Mammary epithelial cell (primary cell): ENCODE measurements at places on chromosomes 11 and 22. TPM values are rescaled to one million over a fixed set of nuclear protein-coding genes. Genes with fewer than 3 reads are reported as not detected.
A peak's percentile ranks its signal among the peaks of the same experiment; 100 is the strongest.

The RAPSN gene
- 0.32 and 0.99 TPM in 2 replicates for total RNA-seq

DNA sequence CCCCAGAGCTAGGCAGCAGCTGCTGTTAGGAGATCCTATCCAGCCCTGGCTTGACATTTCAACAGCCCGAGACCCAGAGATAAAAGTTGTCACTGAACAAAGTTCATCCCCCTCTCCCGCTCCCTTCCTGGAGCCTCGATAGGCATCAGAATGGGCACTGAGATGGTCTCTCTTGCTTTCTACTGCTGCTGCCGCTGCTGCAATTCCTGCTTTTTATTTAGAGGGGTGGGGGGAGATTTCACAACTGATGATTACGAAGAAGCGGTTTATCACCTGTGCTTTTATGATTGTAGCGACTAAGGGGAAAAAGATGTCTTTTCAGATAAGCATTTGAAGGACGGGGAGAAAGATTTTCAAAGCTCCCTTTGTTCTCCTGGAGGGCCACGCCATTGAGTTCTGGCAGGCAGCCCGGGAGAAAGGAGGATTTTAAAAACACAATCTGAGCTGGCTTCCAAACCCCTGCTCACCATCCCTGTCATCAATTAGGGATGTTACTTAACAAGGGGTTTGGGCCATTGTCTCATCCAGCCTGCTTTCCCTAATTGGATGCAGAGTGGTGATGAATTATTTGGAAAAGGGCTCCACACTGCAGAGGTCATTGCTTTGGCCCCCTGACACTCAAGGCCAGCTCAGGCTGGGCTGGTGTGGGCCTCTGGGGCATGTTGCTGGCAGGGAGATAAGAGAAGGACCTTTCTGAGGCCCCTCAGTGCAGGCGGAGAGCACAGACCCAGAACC lies 344.7 kb downstream of the BUD13 start:
- peak; percentile 40 for DNase-seq

The B4GALNT4 gene
- 7.0 and 16.2 TPM in 2 replicates for total RNA-seq

GRCh38 chr11:107563702-107564101 lies 1.8 kb downstream of the ALKBH8 start:
- DNase-seq = peak; percentile 48

DNA sequence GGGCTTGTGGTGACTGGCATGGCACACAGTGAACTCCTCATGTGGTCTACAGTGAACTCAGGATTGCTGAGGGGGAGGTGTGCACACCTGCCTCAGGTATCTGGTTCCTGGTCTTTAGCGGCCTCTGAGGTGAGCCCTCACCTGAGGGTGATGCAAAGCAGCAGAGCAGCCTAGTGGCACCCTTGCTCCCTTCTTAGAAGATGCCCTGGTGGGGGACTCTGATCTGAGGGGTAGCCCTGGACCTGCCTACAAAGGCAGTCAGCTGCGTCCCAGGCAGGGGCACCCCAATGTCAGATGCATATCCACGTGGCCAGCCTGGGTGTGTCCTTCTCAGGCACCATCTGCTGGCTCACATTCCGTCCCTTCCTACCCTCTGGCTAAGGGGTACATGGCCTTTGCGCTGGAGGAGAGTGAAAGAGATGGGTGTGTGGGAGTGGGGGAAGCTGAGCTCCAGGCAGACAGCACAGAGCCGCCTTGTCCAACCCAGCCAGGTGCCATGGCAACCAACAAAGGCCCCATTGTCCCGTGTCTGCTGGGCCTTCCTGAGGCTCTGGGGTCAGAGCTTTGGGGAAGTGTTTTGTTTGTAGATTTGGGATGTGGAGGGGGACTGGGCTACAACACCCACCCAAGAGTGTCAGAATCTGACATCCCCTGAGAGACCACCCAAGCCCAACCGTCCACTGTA lies 5.8 kb downstream of the PLEKHB1 start:
- DNase-seq = peak; percentile 75

DNA sequence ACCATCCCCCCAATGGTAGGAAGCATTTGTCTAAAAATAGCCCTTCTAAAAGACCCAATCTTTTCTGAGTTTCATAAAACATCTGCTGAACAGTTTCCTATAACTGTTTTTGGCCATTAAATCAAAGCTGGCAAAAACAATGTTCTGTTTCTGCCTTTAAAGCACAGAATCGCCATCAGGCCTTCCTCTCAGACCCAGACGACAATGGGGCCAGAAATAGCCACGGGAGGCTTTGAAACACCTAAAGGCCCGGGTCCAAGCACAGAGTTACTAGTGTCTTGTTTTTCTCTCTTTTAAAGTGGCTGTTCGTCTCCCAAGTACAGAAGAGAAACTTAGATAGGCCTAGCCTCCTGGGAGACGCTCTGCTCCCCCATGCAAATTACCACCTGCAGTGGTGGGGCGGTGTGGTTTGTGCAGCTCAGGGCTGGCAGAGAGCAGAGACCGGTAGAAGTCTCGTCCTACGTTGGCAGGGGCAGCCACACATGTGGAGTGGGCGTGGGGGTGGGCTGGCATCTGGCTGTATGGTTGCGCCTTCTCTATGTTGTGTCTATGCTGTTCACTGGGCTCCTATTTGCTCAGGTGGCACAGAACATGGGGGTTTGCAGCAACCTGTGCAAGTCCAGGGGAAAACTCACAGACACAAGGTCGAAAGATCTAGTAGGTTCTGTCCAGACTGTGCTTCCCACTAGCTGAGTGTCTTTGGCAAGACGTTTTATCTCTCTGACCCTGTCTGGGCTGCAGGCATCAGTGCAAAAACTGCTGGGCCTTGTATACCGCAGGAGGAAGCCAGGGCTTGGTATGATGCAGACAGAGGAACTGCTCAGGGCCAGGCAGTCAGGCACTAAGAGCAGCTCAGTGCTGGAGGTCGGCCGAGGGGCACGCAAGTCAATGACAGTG lies 23.6 kb upstream of the ETS1 start:
- no peak for DNase-seq

The BDNF gene
- total RNA-seq = 2.5 TPM

DNA sequence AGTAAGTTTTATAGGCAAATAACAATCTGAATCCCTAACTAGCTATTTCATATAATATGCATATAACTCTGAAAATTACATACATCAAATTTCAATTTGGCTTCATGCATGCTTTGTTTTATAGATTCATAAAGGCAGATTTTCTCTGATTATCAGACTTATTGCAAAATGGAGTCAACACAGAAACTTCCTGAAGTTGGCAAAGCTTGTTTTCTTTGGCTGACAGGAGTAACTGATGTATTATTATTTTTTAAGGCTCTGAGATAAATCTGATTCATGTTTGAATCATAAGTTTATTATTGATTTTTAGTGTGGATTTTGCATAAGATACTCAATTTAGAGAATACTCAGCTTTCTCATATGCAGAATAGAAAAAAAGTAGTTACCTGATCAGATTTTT lies 356.3 kb upstream of the CCDC90B start:
- no peak for DNase-seq

- DNase-seq = no peak
These were observed 130.2 kb upstream of the NCAM1 start for GRCh38 chr11:112831041-112831440.

GRCh38 chr11:65973439-65974110 lies 12.0 kb downstream of the SART1 start:
- DNase-seq = peak; percentile 87

- DNase-seq = no peak
These were observed 27.7 kb downstream of the ARFGAP2 start for GRCh38 chr11:47148903-47149531.

DNA sequence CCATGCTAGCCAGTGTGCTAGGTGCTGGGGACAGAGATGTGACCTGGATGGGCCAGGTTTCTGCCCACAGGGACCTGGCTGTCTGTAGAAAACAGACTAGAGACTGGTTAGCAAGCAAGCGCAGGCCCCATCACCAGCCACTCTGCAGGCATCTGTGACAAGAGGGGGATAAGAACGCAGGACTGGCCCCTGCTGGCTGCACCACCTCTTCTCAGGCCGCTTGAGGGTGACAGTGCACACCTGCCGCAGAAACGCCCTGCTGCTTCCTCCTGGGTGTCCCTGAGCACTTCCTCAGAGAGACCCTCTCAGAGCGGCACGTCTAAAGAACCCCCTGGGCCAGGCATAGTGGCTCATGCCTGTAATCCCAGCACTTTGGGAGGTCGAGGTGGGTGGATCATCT lies 5.9 kb upstream of the PICK1 start:
- DNase-seq = no peak

DNA sequence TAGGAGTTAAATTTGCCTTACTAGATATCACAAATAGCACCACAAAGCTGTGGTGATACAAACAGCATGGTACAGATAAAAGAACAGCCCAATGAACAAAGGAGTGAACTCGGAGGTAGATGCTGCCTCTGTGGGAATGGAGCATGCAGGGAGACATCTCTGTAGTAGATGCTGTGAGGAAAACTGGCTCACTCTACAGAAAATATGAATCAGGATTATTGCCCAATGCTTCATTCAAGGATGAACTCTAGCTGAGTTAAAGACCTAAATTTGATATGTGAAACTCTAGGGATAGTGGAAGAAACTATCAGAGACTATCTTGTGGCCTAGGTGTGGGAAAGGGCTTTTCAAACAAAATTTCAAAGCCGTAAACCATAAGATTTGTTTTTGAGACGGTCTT lies 15.3 kb upstream of the CAPN5 start:
- no peak for DNase-seq

The NEFH gene
- 0.17 TPM for total RNA-seq

- no peak for DNase-seq
These were observed 8.9 kb downstream of the MRPL17 start for GRCh38 chr11:6674219-6674597.

DNA sequence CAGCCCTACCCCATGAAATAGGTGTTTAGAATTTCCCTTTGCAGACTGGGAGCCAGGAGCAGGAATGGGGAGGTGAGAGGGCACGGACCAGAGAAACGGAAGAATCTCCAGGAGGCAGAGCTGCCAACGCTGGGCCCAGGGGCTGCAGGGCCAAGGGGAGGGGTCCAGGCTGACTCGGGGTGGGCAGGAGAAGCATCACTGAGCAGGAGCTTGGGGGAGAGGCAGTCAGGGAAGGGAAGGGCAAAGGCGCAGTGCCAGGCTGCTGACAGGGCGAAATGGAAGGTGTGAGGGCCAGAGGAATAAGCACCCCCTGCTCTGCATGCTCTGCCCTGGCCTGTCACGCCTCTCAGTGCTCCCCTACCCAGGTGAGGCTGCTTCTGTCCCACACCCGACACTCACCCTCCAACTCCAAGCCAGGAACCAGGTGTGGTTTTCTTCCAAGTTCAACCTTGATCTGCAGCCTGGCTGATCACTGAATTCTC lies 14.5 kb downstream of the LRRC32 start:
- DNase-seq = no peak

DNA sequence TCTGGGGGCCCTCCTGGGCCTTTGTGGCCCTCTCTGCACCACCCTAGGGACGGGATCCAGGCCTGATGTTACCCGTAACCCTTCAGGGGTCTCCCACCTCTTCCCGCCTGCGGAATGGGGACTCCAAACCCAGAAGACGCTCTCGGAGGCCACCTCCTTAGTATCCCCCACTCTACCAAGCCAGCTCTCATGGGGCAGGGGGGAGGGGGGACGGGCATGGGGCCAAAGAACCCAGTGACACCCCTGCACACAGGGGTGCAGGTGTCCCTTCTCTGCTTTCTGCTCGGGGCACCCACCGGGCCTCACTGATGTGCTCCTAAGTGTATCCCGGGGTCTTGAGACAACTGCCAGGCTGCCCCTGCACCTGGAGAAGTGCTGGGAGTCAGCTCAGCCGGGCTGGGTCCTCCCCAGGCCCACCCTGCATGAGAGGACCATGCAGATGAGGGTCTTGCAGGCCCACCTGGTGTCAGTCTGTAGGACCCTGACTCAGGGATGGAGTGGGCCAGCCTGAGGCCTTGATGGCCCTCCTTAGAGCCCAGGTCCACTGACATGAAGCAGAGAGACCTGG lies 176.9 kb downstream of the IGLL1 start:
- DNase-seq = no peak

DNA sequence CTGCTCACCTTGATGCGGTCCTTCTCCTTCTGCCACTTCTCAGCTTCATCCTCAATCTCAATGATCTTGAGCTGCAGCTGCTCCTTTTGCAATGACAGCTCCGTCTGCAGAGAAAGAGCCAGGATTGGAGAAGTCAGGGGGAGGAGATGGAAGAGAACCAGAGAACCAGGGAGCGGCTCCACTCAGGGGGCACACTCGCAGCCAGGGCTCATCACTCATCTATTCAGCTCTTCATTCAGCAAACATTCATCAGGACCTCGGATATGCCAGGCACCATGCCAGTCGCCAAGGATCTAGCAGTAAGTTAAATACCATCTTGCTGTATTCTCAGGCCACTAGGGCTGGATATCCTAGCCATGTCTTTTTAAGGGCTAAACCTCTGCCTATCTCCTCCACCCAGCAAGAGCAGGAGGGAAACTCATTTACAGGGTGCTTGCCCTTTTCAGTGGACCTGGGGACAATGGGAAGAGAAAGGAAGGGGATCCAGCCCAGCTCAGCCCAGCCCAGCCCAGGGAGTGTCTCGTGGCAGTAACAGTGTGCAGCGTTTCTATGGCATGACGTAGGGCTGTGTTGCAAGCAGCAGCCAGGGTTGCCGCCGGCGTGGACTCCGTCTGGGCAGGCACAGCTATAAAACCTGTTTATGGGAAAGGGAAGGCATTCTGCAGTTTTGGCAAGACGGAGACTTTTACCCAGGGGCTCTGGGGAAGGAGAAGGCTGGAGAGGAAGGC lies 9.4 kb downstream of the TRIM29 start:
- DNase-seq = peak; percentile 95

- DNase-seq = no peak
These were observed 425.6 kb downstream of the SHANK2 start for GRCh38 chr11:70826541-70827335.

The DNAJC4 gene
- total RNA-seq = 15.6 and 19.9 TPM in 2 replicates

GRCh38 chr22:50293441-50294318 lies 13.8 kb downstream of the PLXNB2 start:
- peak; percentile 58 for DNase-seq

The APOBEC3H gene
- not detected for total RNA-seq

The ZFP91 gene
- 48.5 TPM for total RNA-seq

GRCh38 chr22:37248251-37248650 lies 4.2 kb upstream of the RAC2 start:
- peak; percentile 37 for DNase-seq

DNA sequence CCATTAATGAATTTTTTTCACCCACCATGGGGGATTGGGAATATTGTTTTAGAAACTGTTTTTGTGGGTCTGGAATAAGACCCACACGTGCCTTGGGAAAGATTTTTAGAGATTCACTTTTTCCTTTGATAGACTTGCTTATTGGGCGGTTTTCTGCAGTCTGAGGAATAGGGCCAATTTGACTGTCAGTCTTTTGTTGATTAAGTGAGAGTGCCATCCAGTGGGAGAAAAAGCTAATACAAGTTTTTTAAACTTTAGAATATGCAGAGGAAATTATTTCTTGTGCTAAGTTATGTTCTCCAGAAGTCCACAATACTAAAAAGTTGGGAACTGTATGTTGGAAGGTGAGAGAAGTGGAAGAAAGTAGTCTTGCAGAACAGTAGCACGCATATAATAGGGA lies 56.1 kb downstream of the PRMT3 start:
- DNase-seq = peak; percentile 4

The TRIM49 gene
- total RNA-seq = under 0.01 TPM

The EFCAB6 gene
- 2.0 TPM for total RNA-seq
